ENCODE measurements at places on chromosomes 1 and 21.

GRCh38 chr1:216448011-216448510, 24.8 kb upstream of the USH2A start:
- no peak for DNase-seq

DNA sequence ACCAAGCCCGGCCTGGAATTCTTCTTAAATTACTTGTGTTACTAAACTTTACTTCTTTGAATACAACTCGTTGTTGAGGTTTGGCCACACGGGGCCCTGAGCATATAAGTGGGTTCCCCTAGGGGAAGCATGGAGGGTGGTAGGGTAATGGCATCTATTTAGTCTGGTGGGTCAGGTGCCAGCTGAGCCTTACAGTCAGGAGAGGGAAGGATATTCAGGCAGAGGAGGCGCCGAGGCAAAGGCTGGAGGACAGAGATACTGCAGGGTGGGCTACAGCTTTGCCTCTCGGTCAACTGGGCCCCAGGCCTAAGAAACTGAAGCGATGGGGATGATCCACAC, 424 bp upstream of the NECAP2 start:
- no peak for DNase-seq

DNA sequence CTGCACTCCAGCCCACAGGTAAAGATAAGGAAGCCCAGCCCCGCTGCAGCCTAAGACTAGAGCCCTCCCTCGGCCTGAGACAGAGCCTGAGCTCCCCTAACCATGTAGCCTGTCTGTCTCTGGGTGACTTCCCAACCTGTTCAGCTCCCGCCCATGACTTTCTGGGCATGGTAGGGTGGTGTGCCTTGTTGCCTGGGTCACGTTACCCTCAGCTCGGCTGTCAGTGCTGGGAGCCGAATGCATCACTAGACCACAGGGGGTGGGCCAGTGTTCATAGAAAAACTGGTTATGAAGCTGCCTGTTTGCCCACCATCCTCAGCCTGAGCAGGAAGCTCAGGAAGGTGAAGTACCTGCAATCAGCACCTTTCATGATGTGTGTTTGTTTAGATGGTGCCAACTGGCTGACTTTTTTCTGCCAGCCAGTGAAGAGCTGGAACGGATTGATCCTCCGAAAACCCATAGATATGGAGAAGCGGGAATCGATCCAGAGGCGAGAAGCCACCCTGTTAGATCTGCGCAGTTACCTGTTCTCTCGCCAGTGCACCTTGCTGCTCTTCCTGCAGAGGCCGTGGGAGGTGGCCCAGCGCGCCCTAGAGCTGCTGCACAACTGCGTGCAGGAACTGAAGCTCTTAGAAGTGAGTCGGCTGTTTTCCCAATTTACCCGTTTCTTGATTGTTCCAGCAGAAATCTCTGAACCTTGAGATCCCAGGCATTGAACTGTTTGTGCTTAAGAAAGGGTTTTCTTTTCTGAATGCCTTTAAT, 43.9 kb upstream of the PWP2 start:
- DNase-seq = no peak

- DNase-seq = no peak
Measured at GRCh38 chr1:51203121-51203873, 32.8 kb upstream of the RNF11 start.

- no peak for DNase-seq
Measured at GRCh38 chr1:42319128-42319851, 15.7 kb downstream of the FOXJ3 start.

GRCh38 chr1:174165471-174166137, 6.3 kb downstream of the RABGAP1L start:
- peak; percentile 68 for DNase-seq

- no peak for DNase-seq
Measured at GRCh38 chr1:31739346-31739745, 24.8 kb downstream of the ADGRB2 start.

- no peak for DNase-seq
Measured at GRCh38 chr1:154253671-154254070, 18.8 kb upstream of the HAX1 start.

DNA sequence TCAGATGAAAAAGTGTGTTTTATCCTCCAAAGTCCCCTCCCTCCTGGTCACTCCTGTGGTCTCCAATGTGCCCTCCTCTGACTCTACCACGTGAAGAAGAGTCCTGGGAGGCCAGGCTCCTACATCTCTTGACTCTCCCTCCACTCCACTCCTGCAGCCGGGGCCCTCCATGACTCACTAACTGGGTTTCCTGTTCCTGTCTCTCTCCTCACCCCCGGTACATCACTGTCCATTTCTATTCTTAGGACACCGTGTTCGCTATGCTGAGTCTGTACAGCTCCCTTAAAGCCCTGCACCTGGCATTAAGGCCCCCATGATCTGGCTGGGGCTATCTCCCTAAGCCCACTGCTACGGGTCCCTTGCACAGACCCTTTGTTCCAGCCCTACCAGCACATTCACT, 93.4 kb downstream of the BCAR3 start:
- no peak for DNase-seq

- no peak for DNase-seq
Measured at GRCh38 chr1:220572416-220572815, 44.5 kb downstream of the MARK1 start.

GRCh38 chr1:69613414-69613813, 45.7 kb downstream of the LRRC7 start:
- no peak for DNase-seq

GRCh38 chr21:33964706-33965325, 49.2 kb upstream of the ATP5PO start:
- DNase-seq = no peak
